ENCODE measurements at places on chromosomes 5 and 9.

- no peak for DNase-seq
These were observed 55.4 kb downstream of the SEMA4D start for GRCh38 chr9:89442501-89442978.

GRCh38 chr9:107112707-107113243 lies 170.3 kb upstream of the RAD23B start:
- no peak for DNase-seq

DNA sequence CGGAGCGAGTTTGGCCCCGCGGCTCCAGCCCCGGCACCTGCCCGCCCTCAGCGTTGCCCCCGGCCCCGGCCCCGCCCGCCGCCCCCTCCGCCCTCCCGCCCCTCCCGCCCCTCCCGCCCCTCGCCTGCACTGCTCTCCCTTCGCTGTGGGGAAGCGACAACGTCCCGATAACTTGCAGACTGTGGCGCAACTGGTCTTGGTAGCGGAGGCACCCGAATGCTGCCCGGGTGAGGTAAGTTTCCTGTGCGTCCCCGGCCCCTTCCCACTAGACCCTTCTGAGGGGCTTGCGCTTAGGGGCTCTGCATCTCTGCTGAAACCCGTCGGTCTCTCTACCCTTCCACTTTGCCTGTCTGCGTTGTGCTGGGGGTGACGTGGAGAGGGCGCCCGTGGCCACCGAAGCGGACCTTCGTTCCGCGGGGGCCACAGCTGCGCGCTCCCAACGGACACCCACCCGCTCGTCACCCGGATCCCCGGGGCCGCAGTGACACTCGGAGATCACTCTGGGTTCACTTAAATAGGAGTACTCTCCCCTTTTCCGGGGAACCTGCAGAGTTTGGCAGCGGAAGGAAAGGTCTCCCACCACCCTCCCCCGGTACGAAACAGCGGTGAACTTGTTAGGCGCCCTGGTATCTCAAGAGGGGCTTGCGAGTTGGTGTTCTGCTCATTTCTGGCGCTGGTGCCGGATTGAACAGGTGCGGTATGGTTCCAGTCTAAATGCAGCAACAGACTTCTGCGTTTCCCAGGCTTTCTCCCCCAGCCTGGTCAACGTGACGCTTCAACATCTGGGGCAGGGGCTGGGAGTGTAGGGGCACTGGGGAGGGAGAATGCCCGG lies 707 bp downstream of the PIP5K1B start:
- DNase-seq = peak; percentile 3

DNA sequence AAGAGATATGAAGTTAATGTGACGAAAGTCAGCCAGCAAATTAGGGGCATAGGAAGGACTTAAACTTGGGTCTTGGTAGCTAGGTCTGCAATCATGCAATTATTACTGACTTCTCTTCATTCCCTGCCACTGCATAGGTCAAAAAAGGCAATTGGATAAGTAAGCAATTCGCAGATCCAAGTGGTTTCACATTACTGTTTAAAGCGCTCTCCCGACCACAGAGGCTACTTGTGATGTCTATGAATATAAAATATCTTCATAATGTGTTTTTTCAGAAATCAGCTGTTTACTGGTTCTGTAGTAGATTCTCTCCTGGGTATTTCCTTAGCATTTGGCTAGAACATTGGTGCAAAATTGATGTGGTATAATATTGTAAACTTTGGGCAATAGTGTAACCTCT lies 174.7 kb upstream of the PTGER4 start:
- no peak for DNase-seq
